ENCODE measurements at places on chromosomes 12 and 14.

GRCh38 chr14:20830831-20831230 is 28.2 kb upstream of the RNASE1 start:
- no peak for DNase-seq

- no peak for DNase-seq
Observed at GRCh38 chr12:71335151-71335962, 104.2 kb upstream of the LGR5 start.

DNA sequence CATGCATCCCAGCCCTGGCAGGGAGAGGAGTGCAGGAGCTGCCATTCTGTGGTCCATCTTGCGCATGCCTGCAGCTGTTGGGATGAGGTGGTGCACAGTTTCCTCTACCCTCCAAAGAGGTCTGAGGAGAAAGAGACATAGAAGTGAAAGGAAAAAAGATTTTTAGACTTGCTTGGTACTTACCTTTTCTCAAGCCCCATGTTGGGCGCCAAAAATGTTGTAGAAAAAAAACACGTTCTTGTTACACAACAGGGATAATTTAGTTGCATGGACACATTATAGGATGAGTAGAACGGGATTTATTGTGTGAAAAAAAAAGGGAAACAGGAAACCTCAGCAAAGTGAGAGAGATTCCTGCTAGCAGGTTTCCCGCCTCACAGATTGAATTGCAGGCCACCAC is 244.4 kb upstream of the GARIN2 start:
- DNase-seq = no peak

- no peak for DNase-seq
Observed at GRCh38 chr12:79559591-79559990, 131.2 kb downstream of the PAWR start.

DNA sequence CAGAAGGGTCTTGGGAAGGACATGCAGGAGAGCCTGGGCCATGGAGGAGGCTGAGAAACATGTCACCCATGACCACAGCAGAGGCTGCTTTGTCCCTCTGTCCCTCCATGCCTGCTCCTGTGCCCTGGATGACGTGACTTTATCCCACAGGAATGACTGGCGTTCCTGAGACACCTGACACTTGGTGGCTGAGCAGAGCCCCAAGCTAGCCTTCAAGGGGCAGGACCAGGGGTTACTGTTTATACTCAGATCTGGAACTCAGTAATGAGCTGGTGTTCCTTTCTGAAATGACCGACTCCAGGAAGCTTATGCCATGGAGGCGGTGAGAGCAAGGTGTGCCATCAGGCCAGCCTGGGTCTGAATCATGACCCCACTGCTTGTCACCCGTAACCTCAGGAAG is 44.2 kb downstream of the ZFP36L1 start:
- DNase-seq = no peak

DNA sequence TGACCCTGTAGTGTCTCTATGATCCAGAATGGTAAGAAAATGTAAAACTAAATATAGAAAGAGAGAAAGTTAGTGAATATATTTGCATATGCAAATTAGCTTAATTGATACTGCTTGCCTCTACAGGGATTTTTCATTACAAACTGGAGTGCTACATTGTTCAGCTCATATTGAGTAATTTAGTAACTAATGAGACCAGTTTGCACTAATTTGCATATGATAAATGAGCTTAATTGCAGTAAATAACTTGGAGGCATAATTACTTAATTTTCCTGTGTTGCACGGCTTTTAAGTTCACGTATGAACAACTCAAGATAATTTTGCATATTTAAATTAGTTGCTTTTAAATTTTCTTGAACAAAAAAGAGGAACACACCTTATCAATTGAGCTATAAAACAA is 436.5 kb downstream of the NPAS3 start:
- no peak for DNase-seq

DNA sequence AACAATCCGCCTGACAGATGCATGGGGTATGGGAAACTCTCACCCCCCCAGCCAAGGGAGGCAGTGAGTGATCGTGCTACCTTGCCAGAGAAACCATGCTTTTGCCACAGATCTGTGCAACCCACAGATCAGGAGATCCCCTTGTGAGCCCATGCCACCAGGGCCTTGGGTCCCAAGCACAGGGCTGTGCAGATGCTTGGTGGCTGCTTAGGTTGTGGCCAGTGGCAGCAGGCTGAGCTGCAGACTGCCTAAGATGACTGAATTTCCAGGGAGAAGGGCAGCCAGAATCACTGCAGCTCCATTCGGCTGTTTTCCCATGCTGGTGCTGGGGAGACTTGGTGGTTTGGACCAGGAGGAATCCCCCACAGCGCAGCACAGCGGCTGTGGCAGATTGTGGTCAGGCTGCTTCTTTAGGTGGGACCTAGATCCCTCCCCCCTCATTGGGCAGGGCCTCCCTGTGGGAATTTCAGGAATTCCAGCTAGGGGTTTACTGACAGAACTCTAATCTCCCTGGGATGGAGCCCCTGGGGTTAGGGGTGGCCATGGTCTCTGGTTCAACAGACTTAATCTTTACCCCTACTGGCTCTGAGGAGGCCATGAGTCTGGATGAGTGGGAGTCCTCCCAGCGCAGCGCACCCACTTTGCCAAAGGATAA is 264.6 kb upstream of the DAAM1 start:
- no peak for DNase-seq

DNA sequence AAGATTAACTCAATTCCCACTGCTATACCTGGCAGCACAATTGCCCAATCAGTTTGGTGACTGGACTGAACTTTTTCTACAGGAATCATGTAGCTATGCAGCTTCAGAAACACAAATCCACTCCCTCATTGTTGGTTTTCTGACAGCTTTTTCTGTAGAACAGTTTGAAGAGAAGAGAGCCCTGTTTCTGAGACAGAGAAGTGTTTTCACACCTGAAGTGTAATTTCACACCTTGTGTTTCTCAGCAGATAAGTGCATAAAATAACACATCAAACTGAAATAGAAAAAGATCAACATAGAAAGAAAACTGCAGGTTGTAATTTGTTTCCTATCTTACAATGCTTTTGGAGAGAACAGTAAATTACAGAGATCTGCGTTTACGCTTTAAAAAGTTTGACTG is 335.6 kb downstream of the SNAPC1 start:
- no peak for DNase-seq

GRCh38 chr14:89198544-89199329 is 218.3 kb downstream of the FOXN3 start:
- DNase-seq = no peak

GRCh38 chr12:52673217-52673616 is 7.0 kb downstream of the KRT1 start:
- DNase-seq = no peak

DNA sequence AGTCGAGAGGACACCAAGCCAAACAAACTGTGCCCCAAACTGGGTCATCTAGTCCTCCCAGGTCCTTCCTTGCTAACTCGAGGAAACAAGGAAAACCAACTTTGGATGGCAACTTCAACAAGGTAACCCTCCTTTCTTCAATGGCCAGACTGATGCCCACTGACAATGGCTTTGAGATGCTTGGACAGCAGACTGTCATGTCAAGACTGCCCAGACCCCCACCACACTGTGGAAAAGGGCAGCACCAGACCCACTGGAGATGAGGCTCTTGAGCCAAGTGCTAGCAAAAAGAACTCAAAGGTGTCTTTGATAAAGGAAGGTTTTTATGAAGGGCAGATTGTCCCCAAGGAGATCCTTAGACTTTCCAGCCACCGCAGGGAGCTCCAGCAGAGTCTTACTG is 9.0 kb upstream of the CDH24 start:
- DNase-seq = no peak

DNA sequence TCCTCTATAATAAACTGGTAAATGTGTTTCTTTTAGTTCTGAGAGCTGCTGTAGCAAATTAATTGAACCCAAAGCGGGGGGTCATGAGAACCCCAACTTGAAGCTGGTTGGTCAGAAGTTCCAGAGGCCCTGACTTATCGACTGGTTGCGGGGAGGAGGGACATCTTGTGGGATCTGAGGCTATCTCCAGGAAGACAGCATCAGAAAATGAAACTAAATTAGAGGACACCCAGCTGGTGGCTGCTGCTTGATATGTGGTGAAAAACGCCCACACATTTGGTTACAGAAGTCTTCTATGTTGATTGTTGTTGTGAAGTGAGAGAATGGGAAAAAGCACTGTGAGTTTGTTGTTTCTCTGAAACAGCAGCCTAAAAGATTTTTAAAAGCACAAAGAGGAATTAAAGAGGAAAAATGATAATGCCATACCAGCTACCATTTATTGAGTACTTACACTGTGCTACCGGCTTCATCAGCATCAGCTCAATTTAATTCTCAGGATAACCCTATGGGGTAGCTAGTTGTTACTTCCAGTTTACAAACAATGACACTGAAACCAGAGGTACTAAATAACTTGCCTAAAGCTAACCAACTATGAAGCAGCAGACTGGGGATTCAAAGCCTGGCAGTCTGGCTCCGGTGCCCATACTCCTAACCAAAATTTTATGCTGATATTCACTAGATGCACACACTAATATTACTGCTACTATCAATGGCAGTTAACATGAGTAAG is 24.3 kb downstream of the DDX24 start:
- DNase-seq = no peak

GRCh38 chr14:91482263-91483013 is 27.7 kb downstream of the PPP4R3A start:
- DNase-seq = no peak

GRCh38 chr12:67457778-67458665 is 188.9 kb downstream of the CAND1 start:
- DNase-seq = no peak

DNA sequence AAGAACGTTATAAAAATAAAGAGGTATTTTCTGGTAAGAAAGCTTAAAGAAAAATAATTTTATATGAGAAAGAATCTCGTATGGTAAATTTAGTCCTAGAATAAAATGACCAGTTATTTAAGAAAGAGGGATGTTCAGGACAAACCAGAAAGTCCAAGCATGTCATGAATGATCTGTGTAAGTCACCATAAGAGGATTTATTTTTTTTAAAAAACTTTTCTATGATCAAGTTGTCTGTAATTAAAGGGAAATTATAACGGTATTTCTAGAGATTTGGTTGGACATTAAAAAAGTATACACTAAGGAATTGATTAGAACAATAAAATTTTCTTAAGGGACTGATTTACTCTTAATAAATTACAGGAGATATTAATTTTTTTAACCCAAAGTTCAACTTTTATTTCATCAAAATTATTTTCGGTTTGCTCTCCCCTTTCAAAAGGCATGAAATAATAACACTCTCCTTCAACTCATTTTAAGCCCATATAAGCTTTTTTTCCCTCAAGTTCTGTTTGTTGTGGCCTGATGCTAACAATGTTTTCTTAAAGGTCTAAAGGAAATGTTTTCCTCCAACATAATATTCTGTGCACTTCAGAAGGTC is 49.9 kb upstream of the CPSF6 start:
- no peak for DNase-seq
